Lung (tissue), 17 donors: ENCODE measurements at places on chromosomes 2 and 18. TPM values are rescaled to one million over a fixed set of nuclear protein-coding genes. Genes with fewer than 3 reads are reported as not detected.

- no peak for DNase-seq
These were observed 83.9 kb downstream of the RPE start for GRCh38 chr2:210086292-210086691.

- DNase-seq: peak; percentile 54
These were observed 73.8 kb downstream of the RPIA start for GRCh38 chr2:88765154-88765888.

- peak; percentile 17 for DNase-seq
These were observed 22.0 kb upstream of the STPG4 start for GRCh38 chr2:47177043-47177565.

DNA sequence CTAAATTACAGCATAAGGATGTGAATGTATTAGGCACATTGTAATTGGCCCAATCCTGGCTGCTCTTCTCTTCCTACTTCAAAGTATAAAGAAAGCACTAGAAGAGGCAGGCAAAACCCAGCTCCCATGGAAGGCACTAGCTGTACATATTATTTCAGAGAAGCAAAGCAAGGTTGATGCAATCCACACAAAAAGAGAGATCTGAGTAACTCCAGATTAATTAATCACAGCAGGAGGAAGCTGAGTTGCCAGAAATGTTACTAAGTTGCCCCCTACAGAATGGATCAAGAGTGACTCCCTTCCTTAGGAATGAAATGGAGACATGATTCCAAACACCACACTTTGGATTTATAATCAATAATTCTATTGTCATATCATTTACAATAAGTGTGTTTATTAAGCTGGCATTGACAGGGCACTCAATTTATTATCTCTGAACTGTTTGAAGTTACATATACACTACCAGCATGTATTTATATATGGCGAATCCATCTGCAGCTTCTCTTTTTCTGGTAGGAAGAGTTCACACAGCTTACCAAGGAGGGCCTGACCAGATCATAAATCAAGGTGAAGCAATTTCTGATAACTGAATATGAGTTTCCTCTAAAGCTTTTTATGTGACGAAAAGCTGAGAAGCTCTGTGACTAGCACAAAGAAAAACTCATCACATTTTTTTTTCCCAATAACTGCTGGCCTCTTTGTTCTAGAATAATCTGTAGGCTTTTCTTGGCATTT is 393.1 kb upstream of the LYPD1 start:
- DNase-seq: no peak

DNA sequence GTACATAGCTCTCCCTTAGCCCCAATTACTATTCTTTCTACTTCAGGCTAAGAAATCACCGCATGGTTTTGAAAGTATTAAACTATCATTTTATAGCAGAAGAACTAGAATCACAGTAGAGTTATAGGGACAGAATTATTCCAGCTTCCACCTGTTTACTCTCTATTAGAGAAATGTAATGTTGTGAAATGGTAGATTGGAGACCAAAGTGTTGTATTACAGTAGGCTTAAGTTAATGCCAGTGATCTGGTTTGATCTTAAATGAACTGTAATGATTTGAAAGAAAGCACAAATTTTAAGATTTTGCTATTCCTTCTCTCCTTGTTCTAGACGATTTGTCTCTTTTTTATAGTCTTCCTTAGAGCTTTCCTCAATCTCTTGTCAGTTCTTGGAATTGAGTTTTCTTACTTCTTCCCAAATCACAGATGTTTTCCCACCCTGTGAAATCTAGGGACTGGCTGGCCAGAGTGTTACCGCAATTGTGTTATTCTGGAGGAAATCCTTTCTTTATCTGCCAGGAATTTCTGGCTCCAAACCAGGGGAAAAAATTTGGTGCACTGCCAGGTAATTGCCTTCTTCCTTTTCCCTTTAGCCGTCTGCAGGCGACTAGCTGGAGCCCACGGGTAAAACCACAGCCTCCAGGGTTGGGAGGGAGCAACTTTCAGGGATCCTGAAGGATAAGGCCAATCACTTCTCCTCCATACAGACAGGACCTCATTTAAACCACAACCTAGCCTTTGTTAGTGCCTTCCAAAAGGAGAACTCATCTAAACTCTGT is 51.7 kb downstream of the NOP58 start:
- DNase-seq: peak; percentile 96

- no peak for DNase-seq
These were observed 370.8 kb downstream of the DSEL start for GRCh38 chr18:67145586-67146292.

GRCh38 chr18:2471523-2471922 is 99.8 kb downstream of the METTL4 start:
- no peak for DNase-seq

DNA sequence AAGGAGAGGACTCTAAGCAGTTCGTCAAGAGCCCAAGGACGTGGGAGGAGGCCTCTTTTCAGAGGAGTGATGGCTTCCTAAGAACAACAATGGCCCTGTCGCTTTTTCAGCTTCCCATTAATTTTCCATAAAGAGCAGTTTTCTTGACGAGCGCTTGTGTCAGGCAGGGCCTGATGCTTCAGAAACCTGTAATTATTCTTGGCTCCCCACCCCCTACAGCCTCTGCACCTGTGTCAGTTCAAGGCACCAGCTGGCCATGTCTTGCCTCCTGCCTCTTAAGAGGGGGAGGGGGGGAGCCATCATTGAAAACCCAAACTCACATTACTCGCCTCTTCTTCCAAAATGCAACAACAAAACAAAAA is 32.3 kb downstream of the KLF7 start:
- DNase-seq: no peak

IFIH1 gene
- 21.5 TPM for total RNA-seq

PDE11A gene
- total RNA-seq: 0.25 TPM

DNA sequence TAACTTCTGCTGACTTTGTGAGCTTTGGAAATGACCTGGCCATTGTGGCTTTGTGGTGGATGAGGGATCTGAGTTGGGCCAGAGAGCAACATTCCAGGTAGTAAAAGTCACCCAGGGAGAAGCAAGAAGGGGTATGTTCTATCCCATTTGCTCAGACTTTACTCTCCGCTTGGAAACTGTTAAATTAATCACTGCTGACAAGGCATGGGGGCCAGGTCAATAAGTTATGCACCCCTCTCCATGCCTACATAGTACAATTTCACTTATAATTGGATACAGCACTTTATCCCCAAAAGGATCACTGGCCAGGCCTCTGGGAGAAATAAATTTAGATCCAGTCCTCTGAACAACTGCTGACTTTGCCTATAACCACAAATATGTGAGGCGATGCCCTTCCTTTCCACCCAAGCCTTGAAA is 92.1 kb downstream of the RPRM start:
- DNase-seq: no peak

- DNase-seq: no peak
These were observed 72.9 kb downstream of the PRKCE start for GRCh38 chr2:45724335-45724734.

DNA sequence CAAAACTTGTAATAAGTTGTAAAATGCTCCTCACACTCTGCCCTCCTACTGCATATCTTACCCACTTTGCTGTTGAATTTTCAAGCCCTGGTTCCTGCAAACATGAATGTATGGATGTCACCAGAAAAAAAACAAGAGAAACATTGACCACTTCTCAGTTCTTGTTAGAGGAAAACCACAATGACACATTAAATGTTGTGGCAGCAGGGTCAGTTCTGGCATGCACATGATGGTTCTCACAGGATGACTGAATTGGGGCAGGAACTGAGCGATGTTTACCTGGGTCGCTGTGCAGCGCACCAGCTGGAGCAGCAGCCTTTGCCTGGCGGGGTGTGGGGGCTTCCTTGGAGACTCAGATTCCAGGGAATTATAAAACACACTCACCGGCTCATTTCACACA is 14.0 kb upstream of the PRKCE start:
- no peak for DNase-seq

DNA sequence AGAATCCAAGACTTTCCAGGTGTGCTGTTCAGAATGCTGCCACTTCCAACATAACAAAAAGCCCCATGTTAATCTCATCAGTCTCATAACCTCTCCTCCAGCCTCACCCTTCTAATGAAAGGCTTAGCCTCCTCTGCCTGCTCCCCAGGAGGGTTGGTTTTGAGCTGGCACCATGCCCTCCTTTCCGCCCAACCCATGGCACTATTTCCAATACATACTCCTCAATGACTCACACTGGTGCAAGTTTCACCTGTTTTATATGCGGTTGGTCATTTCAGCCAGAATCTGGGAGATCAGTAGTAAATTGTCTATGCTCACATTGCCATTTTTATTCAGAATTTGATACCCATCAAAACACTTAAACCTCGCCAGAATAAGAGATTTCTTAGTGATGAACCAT is 157.6 kb upstream of the NRP2 start:
- DNase-seq: no peak

DNA sequence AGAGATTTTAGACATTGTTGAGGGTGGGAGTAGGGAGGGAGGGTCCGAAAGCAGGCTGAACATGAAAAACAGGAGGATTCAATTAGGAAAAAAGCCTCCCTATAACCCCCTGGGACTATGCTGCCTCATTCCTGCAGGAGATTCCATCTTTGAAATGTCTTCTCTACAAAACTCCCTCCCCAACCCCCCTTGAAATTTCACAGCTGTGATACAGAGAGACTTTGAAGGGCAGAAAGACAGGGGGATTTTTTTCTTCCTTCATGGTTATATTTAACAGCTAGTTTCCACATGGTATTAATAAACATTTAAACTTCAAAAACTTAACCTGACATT is 57.6 kb downstream of the TRIB2 start:
- no peak for DNase-seq

DNA sequence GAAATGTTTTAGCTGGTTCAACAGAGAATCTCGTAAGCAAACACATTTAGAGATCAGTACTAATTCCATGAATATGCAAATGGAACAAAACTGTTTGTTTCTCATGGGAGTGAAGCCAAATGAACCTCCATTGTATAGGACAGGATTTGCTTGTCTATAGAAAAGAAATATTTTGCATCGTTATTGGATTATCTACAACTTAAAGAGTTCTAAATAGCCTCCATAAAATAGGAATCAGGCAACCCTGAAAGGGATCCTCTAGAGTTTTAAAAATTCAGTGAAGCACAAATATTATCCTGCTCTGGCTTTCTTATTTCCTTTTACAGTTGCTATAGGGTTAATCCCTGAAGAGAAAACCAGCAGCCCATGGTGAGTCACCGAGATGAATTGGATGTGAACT is 378.4 kb upstream of the NRXN1 start:
- DNase-seq: no peak

GRCh38 chr2:197740200-197740599 is 35.0 kb downstream of the MARS2 start:
- no peak for DNase-seq

ERFE gene
- 0.52 TPM for total RNA-seq

- DNase-seq: no peak
These were observed 23.6 kb downstream of the ALPK2 start for GRCh38 chr18:58605027-58606020.

GRCh38 chr18:50056185-50056584 is 138.8 kb downstream of the MYO5B start:
- DNase-seq: no peak

EGR4 gene
- total RNA-seq: not detected

DNA sequence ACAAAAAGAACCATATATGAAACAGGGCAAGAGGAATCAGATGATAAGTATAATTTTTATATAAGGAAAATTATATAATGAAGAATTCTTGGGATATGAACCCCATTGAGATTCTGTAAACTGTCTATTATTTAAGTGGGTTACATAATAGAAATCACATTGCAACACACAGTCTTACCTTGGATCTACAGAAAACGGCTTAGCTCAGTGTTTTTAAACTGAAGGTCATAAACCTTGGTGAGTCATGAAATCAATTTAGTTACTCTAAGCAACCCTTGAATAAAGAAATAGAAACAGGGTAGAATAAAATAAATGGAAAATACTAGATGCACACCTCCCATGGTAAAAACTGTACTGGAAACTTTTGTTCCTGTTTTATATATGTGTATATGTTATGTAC is 50.7 kb downstream of the METTL8 start:
- no peak for DNase-seq

GRCh38 chr2:26679867-26680266 is 12.7 kb upstream of the KCNK3 start:
- DNase-seq: no peak

- no peak for DNase-seq
These were observed 62.4 kb downstream of the INPP5D start for GRCh38 chr2:233122541-233122940.

DNA sequence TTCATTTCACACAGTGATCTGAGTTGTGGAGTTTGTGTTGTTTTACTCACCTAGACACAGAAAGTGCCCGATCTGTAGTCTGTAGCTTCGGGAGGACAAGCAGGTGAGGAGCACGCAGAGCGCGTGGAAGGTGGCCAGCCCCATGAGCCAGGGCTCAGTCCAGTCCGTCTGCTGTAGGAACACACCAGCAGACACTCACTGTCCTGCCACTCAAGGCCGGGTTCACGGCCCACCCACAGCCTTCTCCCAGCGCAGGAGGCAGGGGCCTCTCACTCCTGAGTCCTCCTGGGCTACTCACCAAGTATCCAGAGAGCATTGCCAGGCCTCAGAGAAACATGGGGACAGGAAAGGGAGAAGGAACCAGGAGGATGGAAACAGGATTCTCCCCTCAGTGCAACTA is 1.7 kb downstream of the TMEM18 start:
- no peak for DNase-seq

GRCh38 chr2:232838406-232838874 is 31.6 kb upstream of the SNORC start:
- DNase-seq: no peak

DNA sequence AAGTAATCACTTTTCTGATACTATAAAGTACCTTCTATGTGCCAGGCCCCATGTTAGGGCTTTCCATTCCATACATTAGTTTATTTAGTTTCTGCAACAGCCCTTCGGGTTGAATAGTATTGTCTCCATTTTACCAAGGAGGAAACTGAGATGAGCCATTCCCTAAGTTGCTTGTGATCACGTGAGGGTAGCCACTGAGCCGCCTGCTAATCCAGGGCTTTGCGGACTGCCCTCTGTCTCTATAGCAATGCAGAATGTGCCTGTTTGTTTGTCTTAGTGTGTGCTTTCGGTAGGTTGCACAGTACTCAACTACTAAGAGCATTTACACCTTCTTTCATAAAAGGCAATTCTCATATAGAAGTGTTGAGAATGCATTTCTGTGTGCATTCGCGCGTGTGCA is 5.0 kb downstream of the EMILIN2 start:
- DNase-seq: no peak

GRCh38 chr18:73793386-73793785 is 354.2 kb downstream of the FBXO15 start:
- DNase-seq: no peak

GRCh38 chr2:101921319-101921952 is 70.3 kb upstream of the IL1R2 start:
- no peak for DNase-seq

DNA sequence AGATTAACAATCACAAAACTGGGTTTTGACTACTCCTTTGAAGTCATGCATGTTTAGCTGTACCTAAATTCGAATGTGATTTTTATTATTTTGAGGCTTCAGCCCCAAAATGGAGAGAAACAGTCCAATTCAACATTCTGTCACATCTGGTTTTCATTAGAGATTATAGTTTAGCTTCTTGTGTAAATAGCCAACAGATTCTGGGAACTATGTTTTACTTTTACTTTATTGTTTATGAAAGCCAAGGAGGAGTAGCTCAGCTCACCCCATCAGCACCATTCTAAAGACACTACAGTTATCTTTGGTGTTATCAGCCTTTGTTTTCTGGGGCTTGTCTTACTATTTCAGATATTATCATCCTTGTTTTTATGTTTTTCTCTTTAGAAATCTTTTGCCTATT is 465.0 kb upstream of the CWC22 start:
- DNase-seq: peak; percentile 50

- no peak for DNase-seq
These were observed 91.7 kb downstream of the KLF7 start for GRCh38 chr2:207073801-207074678.
